ENCODE measurements at places on chromosomes 6 and 20. TPM values are rescaled to one million over a fixed set of nuclear protein-coding genes. Genes with fewer than 3 reads are reported as not detected.

GRCh38 chr6:44232676-44233566 lies 9.5 kb downstream of the SLC29A1 start:
- peaks cover 11% of the 10 kb centered on the region for H3K4me1 ChIP-seq
- no peak overlapping the region for H3K4me3 ChIP-seq
- no peak for DNase-seq
- H3K27me3 ChIP-seq, result no peaks in the 10 kb centered on the region
- H3K36me3 ChIP-seq, result peaks cover 38% of the 10 kb centered on the region
- peak overlapping the region; percentile 58 for H3K27ac ChIP-seq

Gene HNF4A
- not detected for total RNA-seq

DNA sequence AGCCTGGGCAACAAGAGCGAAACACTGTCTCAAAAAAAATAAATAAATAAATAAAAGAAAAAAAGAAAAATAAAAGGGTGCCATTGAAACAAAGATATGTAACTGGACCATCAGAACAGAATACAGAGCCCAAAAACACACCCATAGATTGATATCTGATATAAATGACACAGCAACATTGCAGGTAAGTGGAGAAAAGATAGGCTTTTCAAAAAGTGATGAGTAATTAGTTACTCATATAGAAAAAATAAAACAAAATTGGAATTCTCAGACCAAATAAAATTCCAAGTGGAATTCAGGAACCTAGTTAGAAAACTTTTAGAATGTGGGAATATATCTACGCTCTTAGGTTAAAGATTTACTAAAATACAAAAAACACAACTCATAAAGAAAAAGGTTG lies 60.6 kb upstream of the CHD6 start:
- H3K4me1 ChIP-seq, result no peaks in the 10 kb centered on the region
- H3K27ac ChIP-seq, result no peak overlapping the region
- no peak for DNase-seq
- no peaks in the 10 kb centered on the region for H3K36me3 ChIP-seq
- H3K4me3 ChIP-seq, result no peak overlapping the region
- peaks cover 3% of the 10 kb centered on the region for H3K27me3 ChIP-seq

- no peak for DNase-seq
- no peaks in the 10 kb centered on the region for H3K27me3 ChIP-seq
- H3K36me3 ChIP-seq, result peaks cover 37% of the 10 kb centered on the region
- H3K27ac ChIP-seq, result no peak overlapping the region
These were observed 31.1 kb downstream of the NCOA7 start for GRCh38 chr6:125821825-125822281.

- H3K36me3 ChIP-seq, result no peaks in the 10 kb centered on the region
- peaks cover 3% of the 10 kb centered on the region for H3K27me3 ChIP-seq
- H3K4me3 ChIP-seq, result no peak overlapping the region
- H3K27ac ChIP-seq, result no peak overlapping the region
- DNase-seq, result peak; percentile 64
These were observed 1.3 kb downstream of the BPIFA2 start for GRCh38 chr20:33169176-33169794.

DNA sequence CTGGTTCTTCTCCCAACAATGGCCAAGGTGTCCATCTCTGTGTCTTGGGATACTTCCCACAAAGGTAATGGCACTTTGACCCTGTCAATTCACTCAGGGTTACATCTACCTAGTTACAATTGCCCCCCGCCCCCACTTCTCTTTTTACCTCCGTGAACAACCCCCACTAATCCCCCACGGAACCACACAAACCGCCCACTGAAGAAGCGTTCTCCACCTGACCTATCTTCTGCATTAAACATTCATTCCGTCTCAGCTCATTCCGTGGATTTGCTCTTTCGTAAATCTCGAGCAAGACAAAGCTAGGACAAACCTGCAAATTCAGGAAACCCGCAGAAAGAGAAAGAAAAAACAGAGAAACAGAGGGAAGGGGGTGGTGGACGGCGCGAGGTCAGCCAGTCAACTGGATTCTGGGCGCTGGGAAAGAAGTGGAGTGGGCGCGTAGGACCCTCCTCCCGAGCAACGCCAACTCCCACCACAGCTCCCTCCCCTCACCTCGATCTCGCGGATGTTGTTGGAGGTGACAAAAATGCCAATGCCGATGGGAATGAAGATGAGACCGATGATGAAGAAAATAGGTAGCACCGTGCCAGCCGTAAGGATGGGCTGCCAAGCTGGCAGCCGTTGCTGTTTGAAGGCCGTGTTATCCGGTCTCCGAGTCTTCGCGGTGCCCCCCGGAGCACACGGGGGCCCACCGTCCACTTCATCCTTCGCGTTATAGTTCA lies 523 bp downstream of the TMEM30A start:
- no peak overlapping the region for H3K4me3 ChIP-seq
- H3K4me1 ChIP-seq, result peaks cover 55% of the 10 kb centered on the region
- DNase-seq, result peak; percentile 35
- no peak overlapping the region for H3K27ac ChIP-seq
- H3K36me3 ChIP-seq, result peaks cover 4% of the 10 kb centered on the region

DNA sequence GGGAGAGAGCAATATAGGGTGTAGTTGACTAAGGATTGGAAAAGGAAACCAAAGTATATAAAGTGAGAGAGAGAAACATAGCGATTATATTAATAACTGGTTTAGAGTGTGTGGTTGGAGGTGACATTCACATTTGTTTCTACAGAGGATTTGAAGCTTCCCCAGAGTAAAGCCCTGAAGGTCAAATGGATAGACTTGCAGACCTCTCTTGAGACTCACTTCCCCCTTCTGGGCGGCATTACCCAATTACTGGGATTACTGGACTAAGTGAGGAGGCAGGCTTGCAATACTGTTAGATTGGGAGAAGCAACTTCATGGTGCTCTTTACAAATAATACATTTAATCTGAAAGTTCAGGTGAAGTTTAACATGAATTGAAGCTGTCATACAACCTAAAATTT lies 10.7 kb downstream of the FIG4 start:
- no peak for DNase-seq
- H3K36me3 ChIP-seq, result peaks cover 2% of the 10 kb centered on the region
- no peaks in the 10 kb centered on the region for H3K27me3 ChIP-seq
- H3K4me1 ChIP-seq, result peaks cover 12% of the 10 kb centered on the region

DNA sequence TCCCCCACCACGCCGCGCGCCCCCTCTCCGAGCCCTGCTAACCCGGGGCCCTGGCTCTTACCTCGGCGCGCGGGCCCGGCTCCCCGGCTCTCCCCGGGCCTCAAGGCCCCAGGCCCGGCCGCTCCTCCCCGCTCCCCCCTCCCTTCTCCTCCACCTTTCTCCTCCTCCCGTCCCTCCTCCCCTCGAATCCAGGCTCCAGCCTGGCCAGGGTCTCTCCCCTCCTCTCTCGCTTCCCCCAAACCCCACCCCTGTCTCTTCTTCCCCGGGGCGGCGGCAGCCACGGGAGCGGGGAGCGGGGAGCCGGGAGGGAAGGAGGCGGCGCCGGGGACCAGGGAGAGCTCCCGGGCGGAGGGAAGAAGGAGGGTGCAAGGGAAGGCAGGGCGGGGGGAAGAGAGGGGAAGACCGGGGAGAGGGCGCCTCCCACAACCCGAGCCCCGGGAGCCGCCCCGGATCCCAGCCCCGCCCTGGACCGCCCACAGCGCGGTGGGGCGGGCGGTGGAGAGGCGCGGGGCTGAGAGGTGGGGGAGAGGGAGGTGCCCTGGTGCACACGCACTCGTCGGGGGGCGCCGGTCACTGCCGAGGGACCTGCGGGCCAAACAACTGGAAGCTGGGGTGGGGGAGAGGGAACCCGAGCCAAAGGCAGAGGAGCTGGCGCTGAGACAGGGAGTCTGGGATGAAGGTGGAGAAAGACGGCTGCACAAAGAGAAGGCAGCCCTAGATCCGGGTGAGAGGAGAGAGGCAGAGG lies at the start of gene GABBR1:
Gene GABBR1, minus strand, starts transcription at position 395 of the 745 bp plus-strand sequence. CDS start 798 bp downstream, outside the sequence.
- H3K4me3 ChIP-seq, result peak within 1 kb of the TSS; percentile 75
- peaks cover 50% of the 10 kb centered on the region for H3K4me1 ChIP-seq
- DNase-seq, result peak; percentile 85
- H3K36me3 ChIP-seq, result no peaks in the 10 kb centered on the region
- H3K27ac ChIP-seq, result peak within 1 kb of the TSS; percentile 3
- no peaks in the 10 kb centered on the region for H3K27me3 ChIP-seq

DNA sequence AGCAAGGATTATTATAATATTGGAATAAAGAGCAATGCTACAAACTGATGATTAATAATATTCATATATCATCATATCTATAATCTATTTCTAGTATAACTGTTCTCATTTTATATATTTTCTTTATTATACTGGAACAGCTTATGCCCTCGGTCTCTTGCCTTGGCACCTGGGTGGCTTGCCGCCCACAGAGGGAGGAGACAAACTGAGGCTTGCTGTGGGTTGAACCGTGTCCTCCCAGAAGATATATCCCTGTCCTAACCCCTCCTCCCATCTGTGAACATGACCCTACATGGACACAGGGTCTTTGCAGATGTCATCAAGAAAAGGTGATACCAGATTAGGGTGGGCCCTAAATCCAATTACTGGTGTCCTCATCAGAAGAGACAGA lies 4.7 kb downstream of the RNASET2 start:
- peaks cover 63% of the 10 kb centered on the region for H3K4me1 ChIP-seq
- DNase-seq, result no peak
- no peaks in the 10 kb centered on the region for H3K27me3 ChIP-seq
- peak overlapping the region; percentile 27 for H3K4me3 ChIP-seq
- peak overlapping the region; percentile 95 for H3K27ac ChIP-seq

GRCh38 chr6:153309651-153310050 lies 178.6 kb upstream of the RGS17 start:
- no peaks in the 10 kb centered on the region for H3K4me1 ChIP-seq
- H3K27me3 ChIP-seq, result peaks cover 2% of the 10 kb centered on the region
- no peaks in the 10 kb centered on the region for H3K36me3 ChIP-seq
- DNase-seq, result no peak
